Mesenteric fat pad (tissue), 1 donor: ENCODE measurements at places on chromosomes 5 and 9. TPM values are rescaled to one million over a fixed set of nuclear protein-coding genes. Genes with fewer than 3 reads are reported as not detected.

- DNase-seq = no peak
Observed at GRCh38 chr5:150656191-150657132, 4.6 kb upstream of the MYOZ3 start.

DNA sequence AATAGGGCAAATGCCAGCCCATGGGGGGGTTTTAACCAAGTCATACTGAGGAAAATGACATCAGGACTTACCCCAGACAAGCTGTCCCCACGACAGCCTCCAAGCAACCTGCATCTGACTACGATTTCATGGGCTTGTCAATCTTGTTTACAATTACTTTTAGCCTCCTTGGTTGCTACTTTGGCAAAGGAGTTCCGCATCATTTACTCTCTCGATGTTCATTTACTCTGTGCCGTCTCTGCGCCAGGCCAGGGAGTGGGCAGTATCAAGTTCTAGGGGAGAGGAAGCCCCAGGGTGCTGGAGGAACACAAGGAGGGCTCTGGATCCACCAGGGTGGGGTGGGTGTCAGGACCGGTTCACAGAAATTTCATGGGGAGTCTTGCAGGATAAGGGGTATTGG lies 23.9 kb downstream of the PTPN3 start:
- no peak for DNase-seq

GRCh38 chr9:69086769-69087168 lies 51.2 kb downstream of the FXN start:
- DNase-seq = no peak

DNA sequence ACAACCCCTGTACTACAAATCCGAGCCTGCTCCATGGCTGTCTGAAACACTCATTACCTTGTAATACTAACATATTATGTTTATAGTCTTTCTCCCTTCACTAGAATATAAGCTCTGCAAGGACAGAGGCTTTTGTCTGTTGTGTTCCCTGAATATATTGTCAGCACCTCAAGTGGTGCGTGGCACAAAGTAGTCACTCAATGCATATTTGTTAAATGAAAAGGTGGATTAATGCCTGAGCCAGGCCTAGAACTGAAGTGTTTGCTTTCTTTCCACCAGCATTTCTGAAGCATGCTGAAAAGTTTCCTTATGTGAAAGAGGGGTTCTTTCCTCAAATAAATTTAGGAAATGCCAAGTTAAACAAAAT lies 36.3 kb downstream of the ELL2 start:
- DNase-seq = no peak

DNA sequence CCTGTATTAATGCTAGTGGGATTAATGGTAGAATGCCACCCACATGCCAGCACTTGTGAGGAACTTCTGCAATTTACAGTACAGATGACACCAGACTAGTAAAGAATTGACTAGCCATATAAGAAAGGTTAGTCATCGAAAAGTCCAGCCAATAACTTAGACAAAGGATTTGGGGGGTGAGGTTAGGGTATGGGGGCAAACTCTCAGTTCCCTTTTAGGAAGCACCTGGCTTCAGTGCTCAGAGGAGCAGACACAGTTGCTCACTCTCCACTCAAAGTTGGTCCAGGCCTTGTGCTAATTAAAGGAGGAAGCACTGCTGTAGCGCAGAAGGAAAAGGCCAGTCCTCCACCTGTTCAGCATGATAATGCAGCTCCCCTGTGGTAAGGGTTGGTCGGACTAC lies 25.2 kb downstream of the TGFBR1 start:
- DNase-seq = no peak

DNA sequence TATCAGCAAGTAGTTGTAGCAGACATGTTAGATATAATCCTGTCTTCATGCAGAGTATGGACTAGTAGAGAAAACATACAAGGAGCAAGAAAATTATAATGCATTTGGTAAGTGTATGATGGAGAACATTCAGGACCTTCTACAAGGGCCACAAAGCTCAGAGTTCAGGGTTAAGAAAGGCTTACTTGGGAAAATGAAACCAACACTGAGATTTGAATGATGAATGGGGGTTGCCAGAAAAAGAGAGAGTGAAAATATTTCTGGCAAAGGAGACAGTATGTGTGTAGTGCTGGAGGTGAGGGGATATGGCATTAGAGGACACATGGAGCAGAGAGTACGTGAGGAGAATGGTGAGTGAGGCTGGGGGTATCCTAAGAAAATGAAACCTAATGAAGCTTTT lies 169.8 kb upstream of the STK32A start:
- DNase-seq = no peak

GRCh38 chr9:80619356-80619755 lies 1047.6 kb downstream of the TLE4 start:
- DNase-seq = no peak

DNA sequence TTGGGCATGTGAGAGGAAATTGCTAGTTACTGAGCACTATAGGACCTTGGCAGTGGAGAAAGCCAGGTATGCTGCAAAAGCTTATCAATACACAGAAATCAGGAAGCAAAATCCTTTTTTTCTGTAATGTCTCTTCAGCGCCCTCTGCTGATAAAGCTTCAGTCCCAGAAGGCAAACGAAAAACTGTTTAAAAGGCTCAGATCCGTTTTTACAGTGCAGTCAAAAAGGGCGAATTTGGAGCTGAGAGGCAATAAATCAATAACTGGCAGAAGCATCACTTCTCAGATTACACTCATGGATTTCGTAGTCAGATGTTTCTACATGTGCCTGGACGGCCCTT lies 1.1 kb upstream of the MAN2A1 start:
- DNase-seq = no peak

DNA sequence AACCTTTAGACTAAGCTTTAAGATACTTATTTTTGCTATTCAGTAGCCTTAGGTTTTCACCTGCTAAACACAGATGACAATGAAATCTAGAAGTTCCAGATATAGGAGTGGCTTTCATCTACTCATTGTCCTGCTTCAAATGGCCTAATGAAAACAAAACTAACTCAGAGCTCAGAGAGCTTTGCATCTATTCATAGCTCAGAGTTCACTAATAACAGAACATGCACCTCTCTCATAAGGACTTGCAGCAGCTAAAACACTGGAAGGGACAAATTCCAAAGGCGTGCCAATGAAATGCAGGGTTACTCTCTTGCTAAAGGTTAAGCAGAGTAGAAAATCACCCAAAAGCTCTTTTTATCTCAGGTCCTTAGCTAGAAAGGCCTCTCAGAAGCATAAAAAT lies 29.0 kb downstream of the SLC31A2 start:
- DNase-seq = no peak

The FOXI1 gene
- not detected for total RNA-seq

The HSPA4 gene
- total RNA-seq = 101 TPM

The BRINP1 gene
- total RNA-seq = not detected

The SCGB3A2 gene
- not detected for total RNA-seq

The MELK gene
- total RNA-seq = 0.77 TPM
